ENCODE measurements at places on chromosomes 6 and 20. TPM values are rescaled to one million over a fixed set of nuclear protein-coding genes. Genes with fewer than 3 reads are reported as not detected.
A peak's percentile ranks its signal among the peaks of the same experiment; 100 is the strongest.

GRCh38 chr20:62163485-62163865, 19.4 kb upstream of the MTG2 start:
- H3K27me3 ChIP-seq: no peaks in the 10 kb centered on the region
- H3K36me3 ChIP-seq: peaks cover 100% of the 10 kb centered on the region
- H3K4me1 ChIP-seq: no peaks in the 10 kb centered on the region
- H3K27ac ChIP-seq: no peak overlapping the region
- no peak for ATAC-seq
- no peak overlapping the region for H3K4me3 ChIP-seq

OXT gene
- total RNA-seq: not detected

- H3K4me3 ChIP-seq: no peak overlapping the region
- no peaks in the 10 kb centered on the region for H3K36me3 ChIP-seq
- H3K27me3 ChIP-seq: no peaks in the 10 kb centered on the region
- H3K4me1 ChIP-seq: no peaks in the 10 kb centered on the region
- H3K27ac ChIP-seq: no peak overlapping the region
Measured at GRCh38 chr20:48691523-48691922, 136.3 kb downstream of the PREX1 start.

- no peaks in the 10 kb centered on the region for H3K36me3 ChIP-seq
- peaks cover 91% of the 10 kb centered on the region for H3K27me3 ChIP-seq
- ATAC-seq: no peak
Measured at GRCh38 chr20:63094767-63095499, 88.2 kb upstream of the BHLHE23 start.

REM1 gene
- 3.2 TPM for total RNA-seq

- H3K4me1 ChIP-seq: no peaks in the 10 kb centered on the region
- peaks cover 18% of the 10 kb centered on the region for H3K27me3 ChIP-seq
- no peak overlapping the region for H3K27ac ChIP-seq
- H3K4me3 ChIP-seq: no peak overlapping the region
- no peak for ATAC-seq
- H3K36me3 ChIP-seq: no peaks in the 10 kb centered on the region
Measured at GRCh38 chr6:30507849-30508827, 18.8 kb downstream of the HLA-E start.

- H3K36me3 ChIP-seq: no peaks in the 10 kb centered on the region
- peak overlapping the region; percentile 82 for H3K27ac ChIP-seq
- peaks cover 23% of the 10 kb centered on the region for H3K27me3 ChIP-seq
- H3K4me1 ChIP-seq: peaks cover 9% of the 10 kb centered on the region
- ATAC-seq: no peak
Measured at GRCh38 chr20:45913116-45913515, 1.2 kb upstream of the PLTP start.

DNA sequence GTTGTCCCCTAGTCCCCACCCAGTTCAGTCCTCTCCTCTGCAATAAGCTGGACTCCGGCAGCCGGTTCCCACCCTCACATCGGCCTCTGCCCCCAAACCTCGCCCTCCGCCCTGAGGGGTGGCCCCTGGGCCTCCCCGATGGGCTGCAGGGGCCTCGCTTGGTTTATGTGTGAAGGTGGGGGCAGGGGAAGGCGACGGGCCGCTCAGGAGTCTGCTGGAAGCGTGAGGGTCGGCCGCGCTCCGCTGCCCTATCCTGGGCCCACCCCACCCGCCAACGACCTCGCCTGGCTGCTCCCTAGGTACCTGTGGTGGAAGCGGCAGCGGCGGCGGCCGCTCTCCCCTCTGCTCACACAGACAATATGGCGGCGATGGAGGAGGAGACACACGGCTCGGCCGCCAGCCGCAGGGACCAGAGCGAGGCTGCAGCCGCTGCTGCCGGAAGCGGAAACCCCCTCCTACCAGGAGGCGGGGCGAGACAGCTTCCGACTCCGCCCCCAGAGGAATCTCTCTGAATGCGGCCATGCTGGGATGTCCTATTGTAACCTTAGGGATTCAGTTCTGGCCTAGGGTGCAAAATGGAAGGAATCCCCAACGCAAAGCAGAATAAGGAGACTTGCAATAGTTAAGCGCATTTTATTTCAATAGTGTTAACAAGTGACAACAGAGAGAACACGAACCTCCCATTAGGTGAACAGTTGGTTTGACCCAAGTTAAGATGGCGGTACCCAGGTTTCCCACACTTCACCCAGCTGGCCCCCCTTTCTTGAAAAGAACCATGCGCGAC, at the start of gene CSNK2A1:
Gene CSNK2A1 (minus strand): TSS at position 422 of the 784 bp plus-strand sequence. CDS start 35,239 bp downstream, outside the sequence.
- ATAC-seq: peak; percentile 99
- H3K4me1 ChIP-seq: peaks cover 44% of the 10 kb centered on the region

DNA sequence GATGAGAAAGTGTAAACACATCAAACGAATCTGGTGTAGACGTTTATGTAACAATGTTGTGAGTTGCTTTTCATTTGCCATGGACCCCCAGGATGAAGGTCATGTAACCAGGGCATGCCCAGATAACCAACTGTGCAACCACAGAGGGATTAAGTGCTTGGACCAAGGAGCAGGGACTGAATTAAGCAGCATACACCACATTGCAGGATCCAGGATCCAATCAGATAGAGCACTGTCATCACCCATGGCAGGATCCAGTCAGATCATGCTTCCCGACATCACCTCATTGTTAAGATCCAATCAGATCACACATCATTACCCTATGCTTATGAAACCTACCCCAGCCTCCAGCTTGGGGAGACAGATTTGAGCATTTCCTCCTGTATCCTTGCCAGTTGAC, 74.3 kb upstream of the RCAN2 start:
- no peak overlapping the region for H3K4me3 ChIP-seq
- no peak for ATAC-seq
- H3K36me3 ChIP-seq: no peaks in the 10 kb centered on the region
- H3K27me3 ChIP-seq: no peaks in the 10 kb centered on the region

- no peaks in the 10 kb centered on the region for H3K27me3 ChIP-seq
- no peak overlapping the region for H3K27ac ChIP-seq
- no peak overlapping the region for H3K4me3 ChIP-seq
- no peak for ATAC-seq
- H3K4me1 ChIP-seq: no peaks in the 10 kb centered on the region
Measured at GRCh38 chr6:82570083-82570482, 206.5 kb downstream of the TPBG start.

- no peaks in the 10 kb centered on the region for H3K36me3 ChIP-seq
- no peak for ATAC-seq
- peak overlapping the region; percentile 49 for H3K27ac ChIP-seq
Measured at GRCh38 chr20:62243106-62243505, 4.8 kb downstream of the OSBPL2 start.

- H3K27me3 ChIP-seq: no peaks in the 10 kb centered on the region
- H3K4me1 ChIP-seq: peaks cover 9% of the 10 kb centered on the region
- no peak for ATAC-seq
- H3K4me3 ChIP-seq: no peak overlapping the region
- H3K36me3 ChIP-seq: no peaks in the 10 kb centered on the region
Measured at GRCh38 chr20:33654680-33655161, 7.4 kb upstream of the C20orf144 start.

CDH4 gene
- not detected for total RNA-seq

DNA sequence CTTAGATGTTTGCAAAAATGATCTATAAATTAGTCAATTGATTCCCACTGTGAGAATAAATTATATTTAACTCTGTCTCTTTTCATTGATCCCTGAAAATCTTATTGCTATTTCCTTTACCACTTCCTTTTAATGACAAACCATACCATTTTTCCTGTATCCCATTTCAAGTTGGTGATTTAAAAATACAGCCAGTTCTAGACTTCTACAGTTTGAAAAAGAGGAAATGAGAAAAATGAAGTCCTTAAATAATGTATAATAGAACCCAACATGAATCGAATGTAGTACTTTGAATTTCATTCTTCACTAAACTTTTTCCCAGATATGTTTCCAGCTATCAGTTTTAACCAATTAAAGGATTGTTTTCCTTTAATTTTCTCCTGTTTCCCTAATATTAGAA, 29.5 kb upstream of the SDHAF4 start:
- no peaks in the 10 kb centered on the region for H3K4me1 ChIP-seq
- peaks cover 59% of the 10 kb centered on the region for H3K36me3 ChIP-seq
- H3K27me3 ChIP-seq: no peaks in the 10 kb centered on the region
- H3K4me3 ChIP-seq: no peak overlapping the region

GRCh38 chr6:23027281-23027680, 457.9 kb downstream of the HDGFL1 start:
- no peak for ATAC-seq
- H3K27ac ChIP-seq: no peak overlapping the region
- H3K4me1 ChIP-seq: no peaks in the 10 kb centered on the region
- H3K36me3 ChIP-seq: no peaks in the 10 kb centered on the region

- no peak overlapping the region for H3K4me3 ChIP-seq
- peak; percentile 87 for ATAC-seq
- H3K27me3 ChIP-seq: peaks cover 5% of the 10 kb centered on the region
- H3K36me3 ChIP-seq: no peaks in the 10 kb centered on the region
- H3K27ac ChIP-seq: no peak overlapping the region
Measured at GRCh38 chr6:137094411-137095008, 49.7 kb upstream of the IL20RA start.

GRCh38 chr6:63303476-63303875, 16.3 kb downstream of the LGSN start:
- H3K27ac ChIP-seq: no peak overlapping the region
- no peaks in the 10 kb centered on the region for H3K36me3 ChIP-seq
- H3K27me3 ChIP-seq: no peaks in the 10 kb centered on the region
- no peaks in the 10 kb centered on the region for H3K4me1 ChIP-seq

DNA sequence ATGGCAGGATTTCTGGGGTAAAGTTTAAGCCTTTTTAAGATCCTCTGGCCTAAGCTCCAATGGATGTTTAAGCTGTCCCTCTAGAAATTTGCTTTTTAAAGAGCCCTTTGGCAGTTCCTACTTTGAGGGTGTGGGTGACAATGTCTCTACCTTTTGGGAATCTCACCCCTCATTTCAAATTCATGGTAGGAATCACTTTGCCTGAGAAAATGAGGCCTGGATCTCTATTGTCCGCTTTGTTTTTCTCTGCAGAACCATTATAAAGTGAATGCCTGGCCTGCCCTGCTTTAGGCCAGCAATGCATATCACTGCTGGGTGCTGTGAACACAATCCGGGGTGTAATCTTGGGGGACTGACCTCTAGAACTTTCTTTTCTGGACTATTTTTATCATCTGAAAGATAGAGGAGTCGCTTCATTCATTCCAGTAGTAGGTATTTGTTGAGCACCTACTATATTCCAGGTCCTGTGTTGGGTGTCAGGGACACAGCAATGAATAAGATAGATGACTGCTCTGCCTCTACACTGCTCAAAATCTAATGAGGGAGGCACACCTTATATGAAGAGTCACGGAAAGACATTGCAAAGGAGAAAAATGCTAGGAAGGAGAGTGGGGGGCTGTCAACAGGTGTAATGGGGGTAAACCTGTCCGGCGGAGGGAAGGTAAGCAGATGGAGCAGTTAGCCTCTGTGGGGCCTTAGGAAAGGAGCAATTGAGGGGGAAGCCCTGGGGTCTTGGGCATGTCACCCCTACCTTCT, 8.6 kb upstream of the COMMD7 start:
- no peaks in the 10 kb centered on the region for H3K4me1 ChIP-seq
- no peaks in the 10 kb centered on the region for H3K36me3 ChIP-seq
- H3K4me3 ChIP-seq: no peak overlapping the region
- ATAC-seq: no peak

DNA sequence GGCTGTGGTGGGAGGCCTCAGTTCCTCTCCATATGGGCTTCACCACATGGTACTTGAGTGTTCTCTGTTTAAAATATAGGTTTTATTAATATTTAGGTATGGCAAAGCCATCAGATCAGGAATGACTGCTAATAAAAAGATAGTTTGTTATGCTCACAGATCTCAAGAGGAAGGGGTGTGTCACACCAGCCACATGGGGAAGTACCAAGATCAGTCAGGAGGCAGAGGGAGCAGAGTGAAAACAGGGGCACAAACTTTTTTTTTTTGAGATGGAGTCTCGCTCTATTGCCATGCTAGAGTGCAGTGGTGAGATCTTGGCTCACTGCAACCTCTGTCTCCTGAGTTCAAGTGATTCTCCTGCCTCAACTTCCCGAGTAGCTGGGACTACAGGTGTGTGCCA, 92.1 kb upstream of the GCM1 start:
- H3K27ac ChIP-seq: no peak overlapping the region
- no peaks in the 10 kb centered on the region for H3K27me3 ChIP-seq
- no peak overlapping the region for H3K4me3 ChIP-seq
- no peaks in the 10 kb centered on the region for H3K36me3 ChIP-seq
- H3K4me1 ChIP-seq: no peaks in the 10 kb centered on the region
- no peak for ATAC-seq
